CD4-positive, alpha-beta T cell (primary cell): ENCODE measurements at places on chromosomes 13 and 19.
A peak's percentile ranks its signal among the peaks of the same experiment; 100 is the strongest.

- peak; percentile 57 for DNase-seq
Observed at GRCh38 chr19:1408300-1409203, 1.2 kb downstream of the DAZAP1 start.

DNA sequence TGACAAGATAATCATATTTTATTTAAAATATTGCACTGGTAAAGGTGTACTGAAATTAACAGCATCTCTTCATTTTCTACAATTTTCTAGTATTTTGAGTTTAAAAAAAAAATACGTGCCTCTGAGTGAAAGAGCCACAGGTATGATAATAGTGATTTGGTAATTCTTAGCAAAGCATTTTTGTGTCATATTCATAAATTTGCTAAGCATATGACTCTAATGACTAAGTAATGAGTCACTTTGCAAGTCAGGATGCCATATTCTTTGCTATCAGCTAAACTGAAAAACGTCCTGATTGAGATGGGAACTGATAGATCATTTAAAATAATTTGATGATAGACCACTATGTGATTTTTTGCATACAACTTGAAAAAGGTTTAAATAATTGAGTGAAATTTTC is 136.1 kb upstream of the IRS2 start:
- no peak for DNase-seq

- no peak for DNase-seq
Observed at GRCh38 chr13:50017819-50018218, 2.6 kb downstream of the KCNRG start.

- peak; percentile 59 for DNase-seq
Observed at GRCh38 chr19:49889687-49890348, 6.9 kb downstream of the IL4I1 start.

DNA sequence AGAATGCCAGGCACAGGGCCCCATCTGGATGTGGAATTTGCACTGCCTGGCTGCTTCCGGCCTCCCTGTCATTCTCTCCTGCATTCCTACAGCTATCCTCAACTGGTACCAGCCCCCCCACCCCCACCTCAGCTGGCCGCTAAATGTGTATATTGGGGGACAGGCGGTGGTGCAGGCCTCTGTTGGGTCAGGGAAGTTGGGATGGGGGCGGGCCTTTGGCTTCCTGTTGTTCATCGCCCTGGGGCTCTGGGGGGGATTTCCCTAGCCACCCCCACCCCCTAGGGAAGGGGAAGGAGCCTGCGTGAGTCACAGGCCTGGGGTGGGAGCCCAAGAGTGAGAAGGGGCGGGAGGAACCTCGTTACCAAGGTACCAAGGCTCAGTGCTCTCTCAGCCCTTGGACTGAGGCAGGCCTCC is 10.6 kb downstream of the POU2F2 start:
- peak; percentile 61 for DNase-seq

DNA sequence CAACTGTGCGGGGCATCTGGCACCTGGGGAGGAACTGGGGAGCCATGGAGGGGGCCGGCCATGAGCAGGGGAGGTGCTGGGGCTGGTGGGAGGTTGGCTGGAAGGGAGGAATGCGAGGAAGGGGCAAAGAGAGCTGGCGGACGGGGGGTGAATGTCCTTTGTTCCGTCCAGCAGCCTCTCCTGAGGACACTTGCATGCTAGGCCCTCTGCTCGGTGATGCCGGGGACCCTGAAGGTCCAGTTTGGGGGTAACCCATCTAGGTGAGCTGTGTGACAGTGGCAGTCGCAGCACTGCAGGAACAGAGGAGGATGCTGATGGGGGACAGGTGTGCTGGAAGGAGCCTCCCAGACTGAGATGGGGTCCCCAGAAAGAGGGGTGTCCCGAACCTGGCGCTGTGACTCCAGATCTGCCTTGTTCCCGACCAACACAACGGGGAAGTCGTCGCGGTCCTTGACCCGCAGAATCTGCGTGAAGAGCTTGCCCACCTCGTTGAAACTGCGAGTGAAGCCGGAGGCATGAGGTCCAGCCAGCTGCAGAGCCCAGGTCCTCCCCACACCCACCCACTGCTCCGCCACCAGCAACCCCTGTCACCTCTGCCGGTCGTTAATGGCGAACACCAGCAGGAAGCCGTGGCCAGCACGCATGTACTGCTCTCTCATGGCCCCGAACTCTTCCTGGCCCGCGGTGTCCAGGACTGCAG is 3.6 kb downstream of the RRAS start:
- DNase-seq, result no peak

- DNase-seq, result no peak
Observed at GRCh38 chr19:1177322-1178114, 3.5 kb upstream of the SBNO2 start.

DNA sequence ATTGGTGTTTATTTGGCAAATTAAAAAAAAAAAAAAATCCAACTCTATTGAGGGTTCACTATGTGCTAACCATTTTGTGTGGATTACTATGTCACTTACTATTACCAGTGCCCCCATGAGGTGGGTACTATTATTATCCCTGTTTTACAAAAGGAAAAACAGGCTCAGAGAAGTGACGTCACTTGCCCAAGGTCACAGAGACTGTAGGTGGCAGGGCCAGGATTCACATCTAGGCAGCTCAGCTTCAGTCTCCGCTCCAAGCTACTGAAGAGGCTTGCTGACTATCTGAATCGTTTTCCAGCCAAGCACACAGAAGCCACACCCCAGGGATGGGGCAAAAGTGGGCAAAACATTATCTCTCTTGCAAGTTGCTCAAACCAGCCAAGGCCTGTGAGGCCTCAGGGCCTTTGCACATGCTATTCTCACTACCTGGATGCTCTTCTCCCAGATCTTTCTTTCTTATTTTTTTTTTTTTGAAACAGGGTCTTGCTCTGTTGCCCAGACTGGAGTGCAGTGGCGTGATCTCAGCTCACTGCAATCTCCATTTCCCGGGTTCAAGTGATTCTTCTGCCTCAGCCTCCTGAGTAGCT is 4.8 kb upstream of the ANGPTL8 start:
- DNase-seq, result no peak

- DNase-seq, result no peak
Observed at GRCh38 chr19:2345794-2346663, 14.0 kb upstream of the TMPRSS9 start.

DNA sequence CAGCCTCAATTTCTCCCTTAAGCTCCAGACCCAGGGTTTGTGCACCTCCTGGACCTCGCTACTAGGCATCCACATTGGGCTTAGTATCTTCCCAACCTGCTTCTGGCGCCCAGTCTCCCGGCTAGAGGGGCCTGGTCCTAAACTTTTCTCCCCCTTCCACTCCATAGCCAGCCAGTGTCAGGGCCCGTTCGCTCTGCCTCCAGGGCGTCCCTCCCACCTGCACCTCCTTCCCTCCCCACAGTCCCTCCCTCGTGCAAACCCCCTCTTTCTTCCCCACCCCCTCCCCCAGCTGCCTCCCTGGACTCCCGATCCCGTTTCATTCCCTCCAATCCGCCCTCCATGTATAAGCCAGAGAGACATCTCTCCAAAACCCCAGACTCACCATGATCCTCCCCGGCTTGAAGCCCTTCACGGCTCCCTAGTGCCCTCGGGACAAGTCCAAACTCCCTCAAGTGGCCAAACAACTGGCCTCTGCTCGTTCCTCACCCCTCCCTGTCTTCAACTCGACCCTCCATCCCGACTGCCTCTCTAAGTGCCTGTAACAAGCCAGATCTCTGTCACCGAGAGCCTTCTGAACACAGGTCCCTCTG is 997 bp upstream of the SAMD4B start:
- DNase-seq, result peak; percentile 29

- peak; percentile 44 for DNase-seq
Observed at GRCh38 chr13:48233046-48233888, at the start of gene ITM2B. Gene ITM2B, plus strand, starts transcription at chr13:48233206. Its CDS starts 155 bp downstream, at chr13:48233361.

- DNase-seq, result no peak
Observed at GRCh38 chr13:20704459-20705069, 1.1 kb downstream of the IL17D start.

DNA sequence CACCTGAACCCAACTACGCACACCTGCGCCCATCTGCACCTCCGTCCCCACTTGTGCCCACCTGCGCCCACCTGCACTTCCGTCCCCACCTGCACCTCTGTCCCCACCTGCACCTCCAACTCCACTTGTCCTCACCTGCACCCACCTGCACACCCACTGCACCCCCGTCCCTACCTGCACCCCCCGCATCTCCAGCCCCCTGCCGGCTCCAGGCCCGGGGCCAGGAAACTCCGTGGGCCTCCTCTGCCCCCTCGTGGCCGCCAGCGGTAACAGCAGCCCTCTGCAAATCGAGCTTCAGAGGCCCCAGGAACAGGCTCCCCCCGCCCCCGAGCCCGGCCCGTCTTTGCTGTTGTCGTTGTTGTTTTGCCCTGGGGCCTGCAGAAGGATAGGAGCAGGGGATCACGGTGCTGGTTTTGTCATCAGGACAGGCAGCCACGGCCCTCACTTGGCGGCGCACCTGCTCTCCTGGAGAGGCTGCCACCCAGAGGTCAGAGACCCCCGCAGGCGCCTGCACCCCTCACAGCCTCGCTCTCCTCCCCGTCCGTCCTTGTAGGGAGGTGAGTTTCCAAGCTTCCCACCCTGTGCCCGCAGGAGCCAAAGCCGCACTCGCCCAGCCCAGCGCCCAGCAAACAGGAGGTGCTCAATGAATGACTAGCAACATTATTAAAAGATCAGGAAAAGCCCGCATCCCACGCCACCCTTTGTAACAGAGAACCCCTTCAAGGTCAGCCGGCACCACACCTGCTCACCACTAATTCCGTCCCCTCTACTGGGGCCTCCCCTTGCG is 65.4 kb downstream of the GNG7 start:
- peak; percentile 73 for DNase-seq

- no peak for DNase-seq
Observed at GRCh38 chr13:100542826-100543156, 45.8 kb downstream of the GGACT start.

DNA sequence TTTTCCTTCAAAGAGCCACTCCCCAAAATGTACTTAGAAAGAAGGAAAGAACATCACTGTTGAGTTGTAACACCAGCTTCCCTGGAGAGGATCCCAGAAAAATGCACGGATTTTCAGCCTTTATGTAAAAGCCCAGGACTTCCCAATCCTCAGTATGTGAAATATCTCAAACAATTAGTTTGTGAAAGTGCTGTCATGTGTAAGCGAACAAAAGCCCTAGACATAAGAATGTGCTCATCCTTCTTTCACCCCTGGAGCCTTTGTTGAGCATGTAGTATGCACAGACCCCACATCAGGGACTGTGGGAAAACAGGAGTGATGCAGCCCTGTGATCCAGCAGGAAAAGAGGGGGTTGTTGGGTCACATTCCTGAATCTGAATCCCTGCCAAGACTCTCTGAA is 441.4 kb upstream of the ZNF507 start:
- DNase-seq, result no peak

DNA sequence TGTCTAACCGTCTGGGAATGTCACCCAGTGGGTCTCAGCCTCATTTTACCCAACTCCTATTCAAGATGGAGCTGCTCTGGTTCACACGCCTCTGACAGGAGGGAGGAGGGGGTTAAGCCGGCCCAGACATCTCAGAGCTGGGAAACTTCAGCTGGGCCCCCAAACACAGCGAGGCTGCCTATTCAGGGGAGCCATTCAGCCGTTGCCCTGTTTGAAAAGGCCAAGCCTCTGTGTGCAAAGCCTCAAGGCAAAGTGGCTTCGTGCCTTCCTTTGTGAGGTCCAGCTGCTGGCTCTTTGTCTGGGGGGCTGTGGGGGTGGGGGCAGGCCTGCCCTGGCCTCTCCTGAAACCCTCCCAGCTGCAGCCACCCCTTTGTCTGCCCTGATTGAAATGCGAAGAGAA is 147.4 kb downstream of the PTPRS start:
- DNase-seq, result no peak

DNA sequence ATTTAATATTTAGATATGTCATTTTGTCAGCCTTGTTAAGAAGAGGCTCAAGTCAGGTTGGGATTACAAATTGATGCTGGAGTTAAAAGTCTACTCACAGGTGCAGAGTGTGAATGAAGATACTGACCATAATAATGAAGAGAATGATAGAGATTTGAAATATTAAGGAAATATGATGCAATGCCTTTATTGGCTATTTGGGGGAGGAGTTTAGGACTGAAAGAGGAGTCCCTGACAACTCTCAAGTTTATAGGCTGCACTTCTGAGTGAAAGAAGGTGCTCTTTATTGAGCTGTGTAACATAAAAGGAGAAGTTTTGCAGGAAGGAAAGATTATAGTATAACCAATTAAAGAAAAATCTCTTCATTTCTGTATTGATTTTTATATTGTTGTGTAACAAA is 827.7 kb upstream of the PCDH9 start:
- DNase-seq, result no peak

DNA sequence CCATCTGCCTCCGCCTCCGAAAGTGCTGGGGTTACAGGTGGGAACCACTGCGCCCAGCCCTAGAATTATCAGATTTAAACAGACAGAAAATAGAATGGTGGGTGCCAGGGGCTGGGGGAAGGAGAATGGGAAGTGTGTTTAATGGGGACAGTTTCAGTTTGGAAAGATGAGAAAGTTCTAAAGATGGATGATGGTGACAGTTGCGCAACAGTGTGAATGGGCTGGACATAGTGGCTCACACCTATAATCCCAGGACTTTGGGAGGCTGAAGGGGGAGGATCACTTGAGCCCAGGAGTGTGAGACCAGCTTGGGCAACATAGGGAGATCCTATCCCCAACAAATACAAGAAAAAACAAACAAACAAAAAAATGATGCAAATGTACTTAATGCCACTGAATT is 15.9 kb downstream of the KANK2 start:
- DNase-seq, result no peak

DNA sequence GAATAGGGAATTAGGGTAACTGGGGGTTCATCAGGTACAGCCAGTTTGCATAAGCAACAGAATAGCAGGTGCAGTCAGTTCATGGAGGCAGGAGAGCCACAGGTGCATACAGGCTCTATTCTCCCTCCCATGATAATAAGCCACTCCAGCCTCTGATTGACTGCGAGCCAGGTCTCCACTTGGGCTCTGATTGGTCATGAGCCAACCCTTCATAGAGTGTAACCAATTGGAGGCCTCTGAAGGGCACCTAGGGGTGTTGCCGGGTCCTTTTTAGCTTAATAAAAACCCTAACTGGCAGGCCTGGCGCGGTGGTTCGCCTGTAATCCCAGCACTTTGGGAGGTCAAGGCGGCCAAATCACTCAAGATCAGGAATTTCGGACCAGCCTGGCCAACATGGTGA is 8.7 kb upstream of the CKM start:
- no peak for DNase-seq

- no peak for DNase-seq
Observed at GRCh38 chr19:19444681-19445155, 39.2 kb downstream of the GATAD2A start.

GRCh38 chr19:4851551-4852290 is 15.7 kb downstream of the PLIN3 start:
- DNase-seq, result peak; percentile 64

- DNase-seq, result no peak
Observed at GRCh38 chr13:29621051-29621800, 25.7 kb upstream of the SLC7A1 start.

GRCh38 chr13:73981595-73981994 is 152.6 kb downstream of the KLF12 start:
- no peak for DNase-seq

DNA sequence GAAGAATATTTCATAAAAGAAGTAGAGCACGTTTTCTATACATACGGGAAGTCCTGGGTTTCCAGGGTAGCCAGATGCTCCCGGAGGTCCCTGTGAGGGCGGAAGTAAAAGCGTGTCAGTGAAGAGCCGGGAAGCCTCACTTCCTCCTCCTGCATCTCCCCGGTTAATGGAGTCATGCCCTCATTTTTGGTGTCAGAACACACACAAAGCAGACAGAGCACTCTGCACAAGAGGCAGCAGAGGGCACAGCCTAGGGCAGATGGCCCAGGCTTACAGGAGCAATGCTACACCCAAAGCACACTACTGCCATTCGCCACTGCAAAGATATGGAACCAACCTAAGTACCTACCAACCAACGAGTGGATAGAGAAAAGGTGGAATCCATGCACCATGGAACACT is 94.4 kb downstream of the COL4A1 start:
- DNase-seq, result no peak
